Psoas muscle (tissue), 8 donors: ENCODE measurements at places on chromosomes 2 and 18. TPM values are rescaled to one million over a fixed set of nuclear protein-coding genes. Genes with fewer than 3 reads are reported as not detected.

DNA sequence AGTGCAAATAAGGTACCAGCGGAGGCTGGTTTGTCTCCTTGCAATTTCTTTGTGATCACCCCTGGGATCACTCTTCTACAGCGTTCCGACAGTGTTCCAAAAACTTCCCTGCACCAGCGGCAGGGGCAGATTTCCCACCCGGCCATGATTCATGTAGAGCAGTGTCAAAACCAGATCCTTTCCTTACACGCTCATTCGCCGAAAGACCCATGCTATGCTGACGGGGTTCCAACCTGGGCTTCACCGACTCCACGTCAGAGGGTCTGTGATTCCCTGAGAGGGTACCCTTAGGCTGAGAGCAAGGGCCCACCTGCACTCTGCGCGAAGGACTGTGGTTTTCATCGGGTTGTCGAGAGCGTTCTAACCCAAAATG is 423 bp upstream of the TTC27 start:
- H3K36me3 ChIP-seq, result peaks cover 21% of the 10 kb centered on the region
- peak overlapping the region; percentile 91 for H3K4me3 ChIP-seq
- H3K27ac ChIP-seq, result peak overlapping the region; percentile 77
- peaks cover 11% of the 10 kb centered on the region for H3K4me1 ChIP-seq
- DNase-seq, result peak; percentile 68

The M1AP gene
- not detected for total RNA-seq

DNA sequence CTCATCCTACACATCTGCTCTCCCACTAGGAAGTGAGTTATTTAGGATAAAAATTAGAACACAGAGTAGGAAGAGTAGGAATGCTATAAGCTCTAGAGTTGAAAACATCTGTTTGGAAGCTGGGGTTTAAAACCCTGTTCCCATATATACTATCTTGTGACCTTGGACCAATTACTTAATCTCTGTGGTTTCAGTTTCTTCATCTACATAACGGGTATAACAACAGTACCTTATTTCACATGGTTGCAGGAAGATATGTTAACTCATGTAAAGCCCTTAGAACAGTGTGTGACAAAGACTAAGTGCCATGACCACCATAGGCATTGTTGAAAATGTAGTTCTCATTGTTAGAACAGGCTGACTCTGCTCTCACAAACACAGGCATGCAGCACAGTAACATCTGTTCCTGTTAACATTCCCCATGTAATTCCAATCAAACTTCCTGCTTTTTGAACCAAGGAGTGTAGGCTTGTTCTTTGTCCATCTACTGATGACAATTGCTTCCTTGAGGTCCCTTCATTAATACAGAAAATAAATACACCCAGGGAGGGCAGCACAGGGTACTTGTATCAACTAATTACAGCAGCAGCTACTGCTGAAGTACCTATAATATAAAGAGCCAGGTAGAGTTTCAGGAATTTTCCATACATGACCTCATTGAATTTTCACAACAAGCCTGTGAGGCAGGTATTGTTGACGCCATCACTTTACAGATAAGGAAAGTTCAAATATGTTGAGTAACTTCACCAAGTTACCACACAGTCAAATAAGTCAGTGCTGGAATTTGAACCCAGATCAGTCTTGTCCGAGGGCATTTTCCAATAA is 204.2 kb downstream of the L3MBTL4 start:
- H3K36me3 ChIP-seq, result no peaks in the 10 kb centered on the region
- no peaks in the 10 kb centered on the region for H3K27me3 ChIP-seq
- no peak overlapping the region for H3K4me3 ChIP-seq
- no peaks in the 10 kb centered on the region for H3K4me1 ChIP-seq
- no peak for DNase-seq

DNA sequence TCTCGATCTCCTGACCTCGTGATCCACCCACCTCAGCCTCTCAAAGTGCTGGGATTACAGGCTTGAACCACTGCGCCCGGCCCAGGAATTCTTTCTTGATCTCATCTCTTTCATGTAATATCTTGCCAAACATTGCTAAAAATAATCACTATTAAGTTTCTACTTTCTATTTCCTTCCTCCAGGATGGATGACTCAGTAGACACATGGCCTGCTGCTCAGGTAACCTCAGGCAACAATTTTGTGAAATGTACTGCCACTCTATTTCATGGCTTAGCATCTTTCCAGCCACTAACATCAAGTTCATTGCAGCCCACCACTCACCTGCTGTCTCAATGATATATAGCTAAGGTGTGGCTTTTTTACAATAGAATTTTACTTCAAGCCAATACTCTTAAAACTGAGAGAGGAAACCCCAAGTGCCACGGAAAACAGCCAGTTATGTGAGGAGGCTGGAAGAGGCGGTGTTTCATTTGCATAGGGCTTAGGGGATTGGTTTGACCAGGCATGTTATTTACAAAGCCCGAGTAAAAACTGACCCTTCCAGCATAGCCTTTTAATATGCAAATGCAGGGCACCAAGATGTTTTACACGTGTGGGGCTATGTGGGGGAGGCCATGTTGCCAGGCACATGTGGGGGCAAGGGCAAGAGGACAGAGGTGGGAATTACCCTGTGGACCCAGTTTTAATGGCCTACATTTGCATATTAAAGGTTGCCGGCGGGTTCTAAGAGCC is 11.3 kb upstream of the SUMO1 start:
- no peaks in the 10 kb centered on the region for H3K27me3 ChIP-seq
- DNase-seq, result peak; percentile 72
- peak overlapping the region; percentile 28 for H3K4me3 ChIP-seq
- H3K27ac ChIP-seq, result peak overlapping the region; percentile 87
- H3K36me3 ChIP-seq, result no peaks in the 10 kb centered on the region

DNA sequence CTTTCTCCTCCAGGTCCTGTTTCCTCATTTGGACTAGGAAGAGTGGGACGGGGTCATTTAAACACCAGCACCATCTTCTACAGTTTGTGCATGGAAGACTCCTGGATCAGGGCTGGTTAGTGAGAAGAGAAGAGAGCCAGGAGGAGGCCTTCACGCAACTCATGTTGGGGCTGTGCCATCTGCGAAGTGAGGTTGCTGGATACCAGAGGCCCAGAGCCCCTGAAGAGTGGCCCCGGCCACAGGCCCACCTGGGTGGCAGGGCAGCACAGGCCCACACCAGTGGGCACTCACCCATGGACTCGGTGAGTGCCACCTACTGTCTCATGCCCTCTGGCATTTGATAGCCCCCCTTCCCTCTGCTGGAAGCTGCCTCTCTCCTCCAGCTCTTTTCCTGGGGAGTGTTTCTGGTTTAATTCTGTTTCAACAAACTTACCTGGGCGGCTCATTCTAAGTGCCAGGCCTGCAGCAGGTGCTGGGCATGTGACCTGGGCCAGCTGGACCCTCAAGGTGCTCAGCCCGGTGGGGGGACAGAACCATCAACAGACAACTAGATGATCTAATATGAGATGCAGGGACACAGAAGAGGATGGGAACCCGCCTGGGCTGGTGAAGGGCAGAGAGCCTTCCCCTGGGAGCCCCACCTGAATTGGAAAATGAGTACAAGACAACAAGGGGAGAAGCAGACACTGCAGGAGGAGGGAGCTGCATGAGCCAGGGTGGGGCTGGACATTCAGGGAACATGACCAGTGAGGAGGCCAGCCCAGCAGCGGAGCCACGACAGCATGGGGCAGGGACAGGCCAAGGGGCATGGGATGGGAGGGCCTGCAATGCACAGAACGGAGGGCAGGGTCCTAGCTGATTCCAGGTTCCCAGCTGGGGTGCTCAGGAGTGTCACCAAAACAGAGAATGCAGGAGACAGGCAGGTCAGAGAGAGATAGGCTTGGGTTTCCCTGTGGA is 70.6 kb downstream of the MARCO start:
- H3K36me3 ChIP-seq, result no peaks in the 10 kb centered on the region
- H3K4me1 ChIP-seq, result no peaks in the 10 kb centered on the region
- no peak overlapping the region for H3K27ac ChIP-seq
- H3K4me3 ChIP-seq, result no peak overlapping the region
- DNase-seq, result no peak

The THSD7B gene
- total RNA-seq, result 0.28 TPM

The VWC2L gene
- total RNA-seq, result 0.87 TPM

DNA sequence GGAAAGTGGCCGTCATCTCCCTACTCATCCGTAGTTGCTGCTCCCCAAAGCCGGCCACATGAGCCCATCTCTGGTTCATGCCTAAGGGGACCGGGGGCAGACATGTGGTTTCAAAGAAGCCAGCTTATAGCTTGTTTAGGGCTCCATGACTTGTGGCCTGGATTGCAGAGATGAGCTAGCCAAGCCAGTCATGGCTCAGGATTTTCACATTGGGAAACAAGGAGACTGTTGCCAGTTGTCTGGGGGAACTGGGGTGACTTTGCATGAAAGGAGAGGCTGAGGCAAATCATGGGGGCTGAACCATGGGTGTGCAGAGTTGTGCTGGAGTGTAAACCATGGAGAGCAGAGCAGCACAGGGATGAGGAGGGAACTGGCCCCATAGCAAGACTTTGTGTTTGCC is 183.0 kb upstream of the APCDD1 start:
- no peaks in the 10 kb centered on the region for H3K4me1 ChIP-seq
- no peaks in the 10 kb centered on the region for H3K36me3 ChIP-seq
- no peak overlapping the region for H3K27ac ChIP-seq
- H3K4me3 ChIP-seq, result no peak overlapping the region

The CD8A gene
- total RNA-seq, result 0.81 TPM

GRCh38 chr2:223537651-223538601 is 64.2 kb downstream of the SCG2 start:
- H3K4me1 ChIP-seq, result peaks cover 18% of the 10 kb centered on the region
- DNase-seq, result no peak

DNA sequence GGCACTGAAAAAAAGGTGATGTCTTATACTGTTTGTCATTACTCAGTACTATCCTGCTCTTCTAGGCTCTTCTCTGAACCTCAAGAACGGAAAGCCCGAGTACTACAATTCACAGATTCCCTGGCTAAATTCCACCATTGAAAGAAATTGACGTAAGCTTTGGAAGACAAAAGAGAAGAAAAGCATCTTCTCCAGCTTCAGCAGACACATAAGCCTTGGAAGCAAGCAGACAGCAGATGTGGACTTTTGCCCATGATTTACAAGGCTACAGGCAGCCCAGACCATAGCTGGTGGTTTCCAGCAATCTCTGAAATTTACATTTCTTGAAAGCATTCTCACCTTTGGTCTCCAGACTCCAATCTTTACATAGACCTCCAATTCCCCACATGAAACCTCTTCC is 289.0 kb downstream of the C1D start:
- no peaks in the 10 kb centered on the region for H3K4me1 ChIP-seq
- H3K36me3 ChIP-seq, result no peaks in the 10 kb centered on the region
- no peaks in the 10 kb centered on the region for H3K27me3 ChIP-seq
- H3K27ac ChIP-seq, result no peak overlapping the region

The ABCG5 gene
- total RNA-seq, result not detected

GRCh38 chr2:17069564-17069963 is 403.9 kb upstream of the CYRIA start:
- no peaks in the 10 kb centered on the region for H3K4me1 ChIP-seq
- H3K4me3 ChIP-seq, result no peak overlapping the region
- DNase-seq, result no peak
- no peak overlapping the region for H3K27ac ChIP-seq

GRCh38 chr2:237549643-237550415 is 16.5 kb upstream of the PRLH start:
- H3K36me3 ChIP-seq, result no peaks in the 10 kb centered on the region
- H3K27ac ChIP-seq, result no peak overlapping the region
- H3K4me3 ChIP-seq, result no peak overlapping the region
- DNase-seq, result no peak
- no peaks in the 10 kb centered on the region for H3K4me1 ChIP-seq
- no peaks in the 10 kb centered on the region for H3K27me3 ChIP-seq

DNA sequence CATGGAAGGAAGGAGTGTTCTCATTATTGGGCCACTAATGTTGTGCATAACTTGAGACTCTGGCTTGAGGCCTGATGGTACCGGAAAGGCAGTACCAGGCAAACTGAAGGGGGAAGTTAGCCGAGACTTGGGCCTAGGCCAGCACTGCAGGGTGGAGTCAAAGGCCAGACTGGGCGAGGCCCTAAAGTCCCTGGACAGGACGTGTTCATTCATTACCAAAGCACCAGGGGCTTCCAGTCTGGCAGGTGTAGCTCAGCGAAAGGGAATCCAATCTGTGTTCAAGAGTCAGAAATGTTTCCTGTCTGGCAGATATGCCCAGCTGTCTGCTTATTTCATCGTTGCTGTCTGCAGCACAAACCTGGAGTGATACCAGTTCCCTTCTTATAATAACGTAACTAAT is 4.7 kb upstream of the ITSN2 start:
- H3K27me3 ChIP-seq, result no peaks in the 10 kb centered on the region
- H3K4me1 ChIP-seq, result peaks cover 19% of the 10 kb centered on the region
- peak overlapping the region; percentile 3 for H3K4me3 ChIP-seq
- peak overlapping the region; percentile 78 for H3K27ac ChIP-seq

The CMPK2 gene
- 1.6 TPM for total RNA-seq

GRCh38 chr2:47177043-47177565 is 22.0 kb upstream of the STPG4 start:
- H3K4me1 ChIP-seq, result peaks cover 17% of the 10 kb centered on the region
- peak overlapping the region; percentile 91 for H3K4me3 ChIP-seq
- DNase-seq, result no peak
- no peaks in the 10 kb centered on the region for H3K36me3 ChIP-seq

DNA sequence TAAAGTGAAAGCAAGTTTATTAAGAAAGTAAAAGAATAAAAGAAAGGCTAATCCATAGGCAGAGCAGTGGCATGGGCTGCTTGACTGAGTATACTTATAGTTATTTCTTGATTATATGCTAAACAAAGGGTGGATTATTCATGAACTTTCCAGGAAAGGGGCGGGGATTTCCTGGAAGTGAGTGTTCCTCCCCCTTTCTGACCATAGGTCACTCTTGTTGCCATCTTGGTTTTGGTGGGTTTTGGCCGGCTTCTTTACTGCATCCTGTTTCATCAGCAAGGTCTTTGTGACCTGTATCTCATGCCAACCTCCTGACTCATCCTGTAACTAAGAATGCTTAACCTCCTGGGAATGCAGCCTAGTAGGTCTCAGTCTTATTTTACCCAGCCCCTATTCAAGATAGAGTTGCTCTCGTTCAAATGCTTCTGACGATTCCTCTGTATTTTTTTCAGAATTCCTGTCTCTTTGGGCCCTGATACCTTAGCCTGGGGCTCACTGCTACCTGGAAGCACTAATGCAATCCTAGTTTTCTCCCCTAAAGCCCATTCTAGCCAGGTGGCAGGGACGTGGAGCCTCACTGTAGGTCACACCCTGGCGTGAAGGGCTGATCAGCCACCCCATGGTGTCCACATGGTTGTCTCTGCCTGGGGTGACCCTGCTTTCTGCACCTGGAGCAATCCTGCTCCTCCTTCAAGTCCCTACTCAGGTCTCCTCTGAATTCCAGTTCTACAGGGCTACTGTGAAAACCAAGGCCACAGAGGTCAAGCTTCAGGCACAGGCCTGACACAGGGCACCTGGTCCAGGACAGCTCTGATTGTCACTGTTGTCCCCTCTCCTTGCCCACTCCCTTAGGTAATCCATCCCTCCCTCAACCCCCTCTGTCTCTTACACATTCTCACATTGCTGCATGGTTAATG is 6.0 kb upstream of the SLC35F6 start:
- H3K4me3 ChIP-seq, result no peak overlapping the region
- peak overlapping the region; percentile 65 for H3K27ac ChIP-seq
- DNase-seq, result peak; percentile 50

GRCh38 chr18:22564036-22564435 is 146.3 kb upstream of the CTAGE1 start:
- no peak overlapping the region for H3K27ac ChIP-seq
- H3K4me3 ChIP-seq, result no peak overlapping the region
- H3K27me3 ChIP-seq, result no peaks in the 10 kb centered on the region
- DNase-seq, result no peak
- H3K36me3 ChIP-seq, result no peaks in the 10 kb centered on the region

GRCh38 chr2:112603731-112604130 is 19.3 kb downstream of the CHCHD5 start:
- H3K4me3 ChIP-seq, result no peak overlapping the region
- H3K27ac ChIP-seq, result no peak overlapping the region
- DNase-seq, result no peak
- H3K36me3 ChIP-seq, result no peaks in the 10 kb centered on the region
- peaks cover 7% of the 10 kb centered on the region for H3K4me1 ChIP-seq
